Endodermal cell (in vitro differentiated cells): ENCODE measurements at places on chromosomes 7 and 10.

DNA sequence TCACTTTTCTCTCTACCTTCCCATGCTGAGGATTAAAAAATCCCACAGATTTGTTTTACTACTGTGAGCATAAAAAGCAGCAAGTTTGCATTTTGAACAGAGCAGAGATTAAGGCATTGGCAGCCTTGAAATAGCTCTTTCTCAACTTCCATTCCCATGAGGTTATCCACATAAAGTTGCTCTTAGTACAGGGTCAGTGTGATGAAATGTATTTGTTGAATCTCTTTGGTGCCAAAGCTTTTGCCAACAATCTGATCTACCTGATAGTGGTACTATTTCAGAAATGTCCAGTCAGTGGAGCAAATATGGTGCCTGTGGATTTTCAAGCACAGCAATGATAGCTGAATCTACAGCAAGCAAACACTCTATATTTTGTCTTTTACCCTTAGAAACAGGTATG lies 254.8 kb downstream of the INHBA start:
- DNase-seq = no peak

GRCh38 chr7:15864626-15864991 lies 178.1 kb upstream of the MEOX2 start:
- DNase-seq = no peak

DNA sequence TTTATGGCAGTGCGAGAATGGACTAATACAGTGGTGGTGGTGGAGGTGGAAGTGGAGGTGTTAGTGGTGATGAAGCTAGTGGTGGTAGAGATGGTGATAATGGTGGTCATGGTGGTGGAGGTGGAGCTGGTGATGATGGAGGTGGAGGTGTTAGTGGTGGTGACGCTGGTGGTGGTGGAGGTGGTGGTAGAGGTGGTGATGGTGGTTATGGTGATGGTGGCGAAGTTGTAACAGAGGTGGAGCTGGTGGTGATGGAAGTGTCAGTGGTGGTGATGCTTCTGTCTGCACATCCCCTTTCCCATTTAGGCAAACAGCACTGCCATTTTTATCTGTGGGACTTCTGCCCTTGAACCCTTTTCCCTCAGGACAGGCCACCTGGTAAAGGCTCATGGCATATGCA lies 7.4 kb upstream of the PTPRN2 start:
- DNase-seq = peak; percentile 73

GRCh38 chr10:35331894-35332640 lies 4.2 kb upstream of the CCNY start:
- DNase-seq = no peak

GRCh38 chr7:293681-294439 lies 3.9 kb downstream of the FOXL3 start:
- no peak for DNase-seq
